CD8-positive, alpha-beta memory T cell (primary cell): ENCODE measurements at places on chromosomes 11 and 22. TPM values are rescaled to one million over a fixed set of nuclear protein-coding genes. Genes with fewer than 3 reads are reported as not detected.

DNA sequence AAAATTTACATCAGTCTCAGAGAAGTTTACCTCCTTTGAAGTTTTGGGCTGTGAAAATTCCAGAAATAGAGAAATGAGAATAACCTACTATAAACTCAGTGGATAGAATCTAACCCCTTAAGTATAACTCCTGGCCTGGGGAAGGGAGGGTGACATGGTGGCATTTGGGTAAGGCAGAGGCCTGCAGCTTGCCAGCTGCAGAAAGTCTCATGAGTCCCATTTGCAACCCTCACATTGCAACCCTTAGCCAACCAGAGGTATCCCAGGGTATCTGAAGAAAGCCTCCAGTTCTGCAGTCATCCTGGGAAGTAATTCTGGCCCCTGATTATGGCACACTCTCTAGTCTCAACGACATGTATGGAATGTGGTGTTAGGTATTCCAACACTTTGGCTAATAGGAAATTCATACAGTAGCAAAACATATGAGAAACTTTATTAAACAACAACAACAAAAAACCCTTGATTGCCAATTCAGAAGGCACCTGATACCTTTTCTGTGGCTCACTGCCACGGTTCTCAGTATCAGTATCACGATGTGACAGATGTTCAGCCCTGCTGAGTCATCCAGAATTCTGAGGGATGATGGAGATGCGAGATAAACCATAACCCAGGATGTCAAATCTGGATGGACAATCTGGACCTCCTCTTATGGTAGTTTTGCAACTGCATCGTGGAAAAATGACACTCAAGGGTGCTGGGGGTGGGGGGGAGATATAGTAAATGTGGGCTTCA lies 743.4 kb downstream of the NELL1 start:
- no peak for DNase-seq

DNA sequence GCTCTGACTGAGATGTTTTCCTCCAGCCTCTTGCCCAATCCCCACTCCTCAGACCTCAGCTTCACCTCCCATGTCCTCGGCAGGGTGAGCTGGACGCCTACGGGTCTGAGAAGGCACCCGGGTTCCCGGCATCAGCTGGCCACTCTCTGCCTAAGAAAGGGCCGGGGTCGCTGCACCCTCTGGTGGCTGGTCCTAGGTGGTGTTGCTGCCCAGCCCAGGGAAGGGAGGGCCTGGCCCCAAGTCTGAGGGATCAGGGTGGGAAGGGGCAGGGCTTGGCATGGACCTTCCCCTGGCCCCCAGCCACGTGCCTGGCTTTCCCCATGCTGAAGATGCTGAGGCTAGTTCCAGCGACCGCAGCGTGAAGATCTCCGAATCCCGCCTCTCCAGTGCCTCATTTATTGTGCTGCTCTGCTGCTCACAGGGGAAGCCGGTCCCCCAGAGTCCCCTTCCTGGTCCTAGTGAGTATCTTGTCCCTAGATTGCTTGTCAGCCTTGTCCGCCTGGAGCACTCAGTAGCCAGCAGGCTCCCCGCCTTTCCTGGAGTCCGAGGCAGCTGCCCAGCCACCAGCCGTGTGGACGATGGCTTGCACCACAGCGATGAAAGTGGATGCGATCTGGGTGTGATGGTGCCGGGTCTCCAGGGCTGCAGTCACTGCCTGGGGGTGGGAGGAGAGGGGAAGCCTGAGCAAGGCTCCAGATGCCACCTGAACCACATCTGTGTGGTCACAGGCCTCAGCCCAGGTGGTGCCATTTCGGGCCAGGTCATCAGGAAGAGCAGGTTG lies 2.9 kb upstream of the GGT5 start:
- DNase-seq: peak; percentile 31

GRCh38 chr11:9060700-9061111 lies 30.7 kb downstream of the SCUBE2 start:
- DNase-seq: no peak

GRCh38 chr11:21566521-21567117 lies 626.3 kb upstream of the ANO5 start:
- no peak for DNase-seq

- DNase-seq: no peak
Measured at GRCh38 chr11:96869207-96869606, 479.4 kb downstream of the JRKL start.

DNA sequence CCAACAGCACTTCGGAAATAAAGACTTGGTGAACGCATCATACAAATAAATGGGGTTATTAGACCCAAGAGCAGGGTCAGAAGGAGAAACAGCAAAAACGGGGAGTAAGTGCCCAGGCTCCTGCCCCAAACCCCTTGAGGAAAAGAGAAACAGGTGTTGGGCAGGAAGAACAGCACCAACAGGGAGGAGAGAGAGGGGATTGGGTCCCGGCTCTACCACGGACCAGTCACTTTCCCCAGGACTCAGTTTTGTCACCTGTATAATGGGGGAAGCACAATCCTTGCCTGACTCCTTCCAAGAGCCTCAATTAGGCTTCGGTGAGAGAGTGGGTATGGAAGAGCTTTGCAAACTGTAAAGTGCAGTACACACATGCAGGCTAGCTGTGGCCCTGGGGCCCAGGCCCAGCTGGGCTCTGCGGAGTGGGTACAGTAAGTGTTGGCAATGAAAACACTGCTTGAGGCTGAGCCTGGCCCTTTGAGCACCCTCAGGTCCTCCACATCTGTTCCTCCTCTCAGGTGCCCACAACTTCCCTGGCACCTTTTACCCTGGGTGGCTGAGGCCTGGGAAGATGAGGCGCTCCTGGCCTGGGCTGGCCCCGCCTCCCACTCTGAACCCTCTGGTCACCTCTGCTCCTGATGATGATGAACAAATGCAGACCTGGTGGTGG lies 8.9 kb downstream of the SLC29A2 start:
- no peak for DNase-seq

DNA sequence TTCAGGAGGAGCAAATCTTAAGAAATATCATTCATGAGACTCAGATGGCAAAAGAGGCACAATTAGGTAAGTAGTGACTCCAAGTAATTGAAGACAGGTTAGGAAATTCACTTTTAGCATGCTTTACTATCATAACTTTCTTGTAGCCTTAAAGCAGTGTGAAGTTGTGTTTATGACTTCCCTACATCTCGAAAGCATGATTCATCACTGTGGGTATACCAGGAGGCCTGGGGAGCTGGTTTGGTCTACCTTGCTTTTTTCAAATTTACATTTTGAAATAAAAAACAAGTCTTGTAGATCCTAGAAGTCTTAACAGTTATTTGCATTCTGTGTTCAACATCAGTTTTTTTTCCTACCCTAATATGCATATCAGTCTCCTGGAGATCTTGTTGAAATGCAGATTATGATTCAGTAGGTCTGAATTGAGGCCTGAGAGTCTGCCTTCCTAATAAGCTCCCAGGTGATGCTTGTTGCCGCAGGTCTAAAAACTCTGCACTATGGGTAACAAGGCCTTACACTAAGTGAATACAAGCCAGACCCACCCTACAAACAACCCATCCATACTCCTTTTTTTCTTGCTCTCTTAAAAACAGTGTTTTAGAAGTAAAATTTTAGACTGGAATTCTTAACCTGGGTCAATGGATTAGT lies 41.4 kb downstream of the TTC17 start:
- DNase-seq: no peak

GRCh38 chr22:45676024-45676423 lies 4.4 kb downstream of the ATXN10 start:
- DNase-seq: no peak

GRCh38 chr22:22196018-22196533 lies 48.5 kb upstream of the VPREB1 start:
- no peak for DNase-seq

DNA sequence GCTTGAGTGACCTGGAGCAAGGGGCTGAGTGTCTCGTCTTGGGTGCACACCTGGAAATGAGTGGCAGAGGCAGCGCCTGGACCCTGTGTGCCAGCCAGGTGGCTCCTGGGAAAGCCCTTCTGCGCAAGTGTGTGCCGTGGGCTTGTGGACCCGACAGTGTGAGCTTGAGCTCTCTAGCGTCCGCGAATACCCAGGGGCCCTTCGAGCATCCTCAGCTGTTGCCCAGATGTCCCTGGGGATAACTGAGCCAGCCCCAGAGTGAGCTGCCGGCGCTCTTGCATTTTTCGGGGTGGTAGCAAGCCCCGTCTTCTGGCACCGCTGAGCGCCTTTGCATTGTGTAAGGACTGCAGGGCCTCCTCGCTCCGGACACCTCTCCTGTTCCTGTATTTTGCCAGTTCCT lies 399.2 kb downstream of the TBC1D22A start:
- no peak for DNase-seq

- DNase-seq: no peak
Measured at GRCh38 chr22:44839061-44839460, 86.7 kb downstream of the ARHGAP8 start.

GRCh38 chr22:42462016-42462415 lies 29.8 kb upstream of the NFAM1 start:
- DNase-seq: no peak

- no peak for DNase-seq
Measured at GRCh38 chr11:116225784-116226585, 546.8 kb downstream of the BUD13 start.

GRCh38 chr11:65429068-65429681 lies 6.6 kb downstream of the NEAT1 start:
- no peak for DNase-seq

- DNase-seq: no peak
Measured at GRCh38 chr22:32920032-32920628, 118.6 kb downstream of the TIMP3 start.

DNA sequence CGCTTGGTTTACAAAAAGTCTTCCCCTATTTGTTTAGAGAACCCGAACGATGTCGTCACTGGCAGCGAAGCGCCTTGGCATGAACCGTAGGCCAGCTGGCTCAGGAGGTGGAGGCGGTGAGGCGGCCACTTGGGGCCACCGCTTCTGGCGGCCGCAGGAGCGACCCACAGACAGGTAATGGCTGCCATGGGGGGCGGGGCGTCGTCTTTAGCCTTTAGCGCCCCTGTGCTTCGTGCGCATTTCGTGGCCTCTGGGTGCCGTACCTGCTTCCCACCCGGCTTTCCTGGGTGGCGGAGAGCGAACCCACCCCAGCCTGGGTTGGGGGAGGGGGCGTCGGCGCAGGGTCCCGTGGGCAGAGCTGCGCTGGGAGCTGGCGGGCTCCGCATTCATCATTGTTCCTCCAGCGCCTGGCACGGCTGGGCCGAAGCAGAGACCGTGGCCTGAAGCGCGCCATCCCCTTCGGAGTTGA lies 469 bp upstream of the OSBP2 start:
- peak; percentile 54 for DNase-seq

DNA sequence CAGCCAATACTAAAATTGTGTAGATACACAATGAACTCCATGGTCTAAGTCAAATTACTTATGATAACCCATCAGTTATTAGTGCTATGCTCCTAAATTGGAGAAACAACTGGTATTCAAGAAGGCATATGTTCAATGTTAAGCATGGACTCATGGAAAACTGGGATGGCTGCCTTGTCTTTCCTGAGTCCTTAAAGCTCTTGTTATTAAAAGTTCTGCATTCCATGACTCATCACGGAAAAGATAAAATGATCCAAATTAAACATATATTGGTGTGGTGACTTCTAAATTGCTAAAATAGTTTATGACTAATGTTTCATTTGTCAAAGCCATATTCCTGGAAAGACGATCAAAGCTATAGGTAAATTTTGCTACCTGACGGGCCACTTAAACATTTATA lies 9.4 kb upstream of the EI24 start:
- no peak for DNase-seq

GRCh38 chr22:19639610-19640135 lies 74.6 kb upstream of the SEPTIN5 start:
- no peak for DNase-seq

DNA sequence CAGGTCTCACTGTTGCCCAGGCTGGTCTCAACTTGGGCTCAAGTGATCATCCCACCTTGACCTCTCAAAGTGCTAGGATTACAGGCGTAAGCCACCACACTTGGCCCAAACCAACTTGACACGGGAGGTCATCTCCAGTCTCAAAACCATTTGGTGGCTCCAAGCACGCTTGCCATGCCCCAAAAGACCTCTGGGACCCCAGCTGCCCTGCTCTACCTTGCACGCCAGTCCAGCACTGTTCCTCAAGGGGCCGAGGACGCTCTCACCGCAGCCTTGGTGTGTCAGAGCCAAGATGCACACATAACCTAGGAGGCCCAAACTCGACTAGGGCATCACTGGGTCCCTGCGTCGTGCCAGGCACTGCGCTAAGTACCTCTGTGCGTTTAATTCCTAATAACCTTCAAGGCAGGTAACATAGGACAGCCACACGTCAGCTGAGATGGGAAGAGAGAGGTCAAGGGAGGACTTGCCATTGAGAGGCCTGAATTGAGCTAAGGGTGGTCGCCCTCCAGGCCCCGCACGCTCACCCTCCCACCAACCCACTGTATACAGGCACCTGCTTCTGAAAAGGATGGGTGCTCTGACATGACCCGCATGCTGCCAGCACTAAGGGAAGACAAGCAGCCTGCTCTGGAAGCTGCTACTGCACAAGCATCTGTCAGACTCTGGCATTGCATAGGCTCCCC lies 4.6 kb upstream of the GAS2L1 start:
- no peak for DNase-seq

- DNase-seq: no peak
Measured at GRCh38 chr11:12077535-12078280, 32.7 kb upstream of the MICAL2 start.

- DNase-seq: no peak
Measured at GRCh38 chr22:30195245-30196140, 51.1 kb downstream of the LIF start.

DNA sequence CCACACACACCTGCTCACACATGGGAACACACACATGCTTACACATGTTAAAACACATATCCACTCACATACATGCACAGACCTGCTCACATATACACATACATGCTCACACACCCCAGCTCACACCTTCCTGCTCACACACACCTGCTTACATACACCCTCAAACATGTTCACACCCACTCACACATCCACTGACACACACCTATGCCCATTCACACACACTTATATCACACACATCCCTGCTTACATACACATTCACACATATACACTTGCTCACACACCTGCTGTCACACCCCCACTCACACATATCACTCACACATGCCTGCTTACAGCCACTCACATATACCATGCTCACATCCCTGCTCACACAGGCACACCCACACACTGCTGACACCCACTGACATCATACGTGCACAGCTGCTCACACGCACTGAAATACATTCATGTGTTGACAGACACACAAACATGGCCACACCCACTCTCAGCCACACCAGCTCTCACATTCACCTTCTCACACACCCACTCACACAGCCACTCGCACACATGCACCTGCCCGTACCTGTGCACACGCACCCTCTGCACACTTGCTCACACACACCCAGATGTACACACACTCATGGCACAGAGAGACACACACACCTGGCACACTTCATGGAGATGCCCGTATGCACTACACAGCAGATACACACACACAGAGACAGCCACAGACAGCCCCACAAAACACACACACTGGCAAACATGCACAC lies 5.7 kb upstream of the MYBPC3 start:
- DNase-seq: no peak

Gene NAALADL1
- 10.8 TPM for total RNA-seq

Gene CCDC157
- total RNA-seq: 2.9 TPM

Gene CYTH4
- 24.7 TPM for total RNA-seq

Gene GUCY1A2
- total RNA-seq: not detected

Gene PAX6
- total RNA-seq: not detected

Gene SYT12
- total RNA-seq: not detected

Gene MRTFA
- 38.6 TPM for total RNA-seq

Gene HMGXB4
- 35.4 TPM for total RNA-seq

Gene OR4A16
- total RNA-seq: not detected

Gene HOATZ
- not detected for total RNA-seq

Gene OR5P2
- not detected for total RNA-seq

Gene TRIM49D2
- total RNA-seq: not detected

Gene SOX6
- not detected for total RNA-seq

Gene JRKL
- total RNA-seq: 9.7 TPM

Gene TRIM49B
- total RNA-seq: not detected

Gene MUC6
- total RNA-seq: not detected
